ENCODE measurements at places on chromosomes 13 and 19.

DNA sequence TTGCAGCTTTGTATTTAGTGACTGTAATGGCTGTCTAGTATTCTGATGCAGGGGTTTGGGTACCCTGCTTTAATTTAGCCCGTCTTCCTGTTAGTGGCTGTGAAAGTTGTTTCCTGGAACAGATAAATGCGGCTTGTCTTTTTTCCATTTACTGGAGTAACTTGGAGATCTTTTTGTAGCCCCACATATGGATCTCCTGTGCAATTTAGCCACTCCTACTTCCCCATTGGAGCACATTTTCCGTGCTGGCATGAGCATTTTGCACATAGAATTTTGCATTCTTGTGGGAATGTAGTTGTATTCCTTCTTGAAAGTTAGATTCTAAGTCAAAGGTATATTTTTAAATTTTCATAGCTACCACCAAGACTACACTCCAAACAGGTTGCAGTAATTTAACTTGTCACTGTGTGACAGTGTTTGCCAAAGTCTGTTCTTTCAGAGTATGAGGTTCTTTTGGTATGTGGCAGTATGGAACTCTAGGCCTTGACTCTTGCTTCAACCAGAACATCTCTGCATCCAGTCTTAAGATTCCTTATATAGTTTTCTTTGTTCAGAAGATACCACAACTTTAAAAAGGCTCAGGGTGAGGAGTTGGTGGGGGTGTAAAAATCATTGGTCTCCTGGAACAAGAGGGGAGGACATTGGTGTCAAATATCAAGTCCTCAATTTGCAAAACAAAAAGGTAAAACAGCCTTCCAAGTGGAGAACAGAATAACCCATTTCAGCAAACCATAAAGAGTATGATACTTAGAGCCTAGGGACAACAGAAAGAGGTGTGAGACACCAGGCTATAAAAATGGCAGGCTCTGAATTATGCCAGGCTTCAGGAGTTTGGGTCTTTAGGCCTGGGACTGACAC, 21.1 kb upstream of the CCDC97 start:
- DNase-seq: no peak

DNA sequence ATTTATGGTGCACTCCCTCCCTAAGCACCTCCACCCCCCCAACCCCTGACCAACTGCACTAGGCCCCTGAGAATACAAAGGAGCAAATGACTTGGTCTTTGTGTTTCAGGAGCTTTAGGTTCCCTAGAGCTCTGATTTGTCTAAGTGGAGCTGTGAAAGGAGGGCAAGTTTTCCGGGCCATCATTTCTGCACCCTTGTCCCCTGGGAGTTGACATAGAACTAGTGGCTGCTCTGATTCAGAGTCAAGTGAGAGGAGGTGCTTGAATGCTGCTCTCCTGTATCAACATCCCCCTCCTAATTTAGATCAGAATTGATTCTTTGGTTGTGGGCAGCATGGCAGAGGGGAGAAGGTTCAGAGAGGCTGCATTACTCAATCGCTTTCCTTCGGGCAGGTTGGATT, 391.6 kb downstream of the KCNRG start:
- DNase-seq: no peak

GRCh38 chr13:40163066-40164000, 503.1 kb downstream of the FOXO1 start:
- DNase-seq: no peak

- no peak for DNase-seq
Observed at GRCh38 chr13:80441968-80442367, 101.0 kb upstream of the SPRY2 start.

DNA sequence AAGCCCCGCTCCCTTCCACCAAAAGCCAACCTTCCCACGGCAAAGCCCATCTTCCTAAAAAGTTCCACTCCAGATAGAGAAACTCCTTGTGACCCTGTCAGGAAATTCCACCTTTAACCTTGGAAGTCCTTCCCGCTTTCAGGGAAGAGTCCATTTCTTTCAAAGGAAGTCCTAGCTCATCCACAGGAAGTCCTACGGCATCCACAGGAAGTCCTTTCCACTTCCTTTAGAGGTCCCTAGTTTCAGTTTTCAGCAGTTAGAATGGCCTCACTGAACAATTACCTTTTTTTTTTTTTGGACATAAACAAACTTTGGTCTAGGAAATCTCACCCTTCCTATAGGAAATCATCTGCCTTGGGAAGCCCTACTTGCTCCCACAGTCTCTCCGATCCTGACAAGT, 31.7 kb downstream of the TRPM4 start:
- no peak for DNase-seq

GRCh38 chr13:75762076-75762937, 126.2 kb downstream of the LMO7 start:
- no peak for DNase-seq

Measured in NCI-H187 treated with DMSO at 0.1 percent for 48 hours (cell line).